ENCODE measurements at places on chromosomes 3 and 15.

GRCh38 chr3:9687514-9687913 lies 16.1 kb upstream of the CPNE9 start:
- DNase-seq = no peak

- DNase-seq = no peak
Observed at GRCh38 chr3:102230057-102230456, 204.8 kb upstream of the ZPLD1 start.

DNA sequence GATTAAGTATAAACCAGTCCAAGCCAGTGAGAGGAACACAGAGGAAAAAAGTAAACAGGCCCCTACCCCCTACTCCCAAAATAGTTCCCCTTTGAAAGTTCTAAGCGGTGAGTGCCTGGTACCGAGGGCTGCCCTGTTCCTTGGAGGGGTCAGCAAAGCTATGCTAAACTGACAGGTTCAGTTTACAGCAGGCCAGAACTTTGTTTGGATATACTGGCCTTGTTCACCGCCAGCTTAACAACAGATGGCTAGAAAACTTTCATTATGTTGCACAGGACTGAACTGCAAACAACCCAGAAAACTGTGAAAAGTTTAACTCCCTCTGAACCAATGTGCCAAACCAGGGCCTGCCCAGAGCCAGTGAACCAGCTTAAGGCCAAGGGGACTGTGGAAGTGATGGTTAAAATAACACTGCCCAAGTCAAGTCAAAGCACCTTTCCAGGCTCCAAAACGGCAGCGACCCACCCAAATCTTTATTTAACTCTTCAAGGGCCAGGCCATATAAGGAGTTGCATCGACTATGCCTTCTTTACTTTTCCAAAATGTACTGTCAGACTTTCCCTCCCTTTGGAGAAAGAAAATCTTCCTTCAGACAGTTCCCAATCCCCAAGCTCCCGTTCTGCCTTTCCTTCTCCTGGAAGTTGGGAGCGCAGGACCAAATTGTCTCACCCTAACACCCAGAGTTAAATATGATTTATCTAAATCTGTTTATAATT lies 448.0 kb downstream of the FOXP1 start:
- no peak for DNase-seq

DNA sequence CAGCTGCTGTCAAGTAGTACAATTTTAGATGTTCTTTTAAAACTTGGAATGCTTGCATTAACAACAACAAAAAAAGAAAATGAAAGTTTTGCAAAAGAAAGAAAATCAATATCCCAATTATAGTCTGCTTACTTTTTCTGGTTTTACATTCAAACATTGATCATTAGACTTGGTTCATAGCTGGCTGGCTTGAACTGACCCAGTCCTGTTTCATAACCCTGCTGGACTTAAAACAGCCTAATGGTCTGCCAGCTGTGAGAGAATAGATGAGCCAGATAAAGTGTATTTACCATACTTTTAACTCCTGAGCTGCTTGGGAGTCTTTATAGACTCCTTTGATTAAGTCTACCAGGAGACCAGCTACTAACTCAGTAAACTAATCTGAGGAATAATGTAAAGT lies 59.2 kb downstream of the PIAS1 start:
- DNase-seq = no peak

GRCh38 chr3:194935061-194935460 lies 249.4 kb downstream of the FAM43A start:
- no peak for DNase-seq

DNA sequence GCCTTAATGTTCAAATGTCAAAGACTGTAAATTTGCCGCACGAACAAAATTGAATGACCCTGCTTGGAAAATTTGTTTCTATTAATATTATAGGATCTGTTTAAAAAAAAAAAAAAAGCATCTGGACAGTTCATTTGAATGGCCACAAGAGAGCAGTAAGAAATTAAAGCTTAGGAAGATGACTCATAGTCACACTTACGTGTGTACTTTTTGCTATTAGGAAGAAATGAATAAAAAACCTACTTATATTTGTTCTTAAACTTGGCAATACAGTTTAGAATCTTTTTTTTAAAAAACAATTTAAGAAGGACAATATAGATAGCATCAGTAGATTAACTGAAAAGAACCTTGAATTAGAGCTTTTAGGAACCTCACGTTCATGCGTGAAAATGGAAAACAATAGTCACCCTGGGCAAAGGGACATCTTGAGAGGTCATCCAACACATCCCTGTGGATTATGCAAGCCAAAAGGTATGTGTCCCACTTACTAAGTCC lies 621.8 kb downstream of the MECOM start:
- DNase-seq = no peak

All from activated CD4-positive, alpha-beta T cell treated with anti-CD3 and anti-CD28 coated beads, Interleukin-2, amount 50 U/mL, for 48 hours (primary cell).